H1 (cell line): ENCODE measurements at places on chromosomes 1 and 21. TPM values are rescaled to one million over a fixed set of nuclear protein-coding genes. Genes with fewer than 3 reads are reported as not detected.

The B3GALT2 gene
- total RNA-seq: not detected in 2 replicates

GRCh38 chr1:156229809-156230472 is 12.0 kb upstream of the BGLAP start:
- no peak for DNase-seq

DNA sequence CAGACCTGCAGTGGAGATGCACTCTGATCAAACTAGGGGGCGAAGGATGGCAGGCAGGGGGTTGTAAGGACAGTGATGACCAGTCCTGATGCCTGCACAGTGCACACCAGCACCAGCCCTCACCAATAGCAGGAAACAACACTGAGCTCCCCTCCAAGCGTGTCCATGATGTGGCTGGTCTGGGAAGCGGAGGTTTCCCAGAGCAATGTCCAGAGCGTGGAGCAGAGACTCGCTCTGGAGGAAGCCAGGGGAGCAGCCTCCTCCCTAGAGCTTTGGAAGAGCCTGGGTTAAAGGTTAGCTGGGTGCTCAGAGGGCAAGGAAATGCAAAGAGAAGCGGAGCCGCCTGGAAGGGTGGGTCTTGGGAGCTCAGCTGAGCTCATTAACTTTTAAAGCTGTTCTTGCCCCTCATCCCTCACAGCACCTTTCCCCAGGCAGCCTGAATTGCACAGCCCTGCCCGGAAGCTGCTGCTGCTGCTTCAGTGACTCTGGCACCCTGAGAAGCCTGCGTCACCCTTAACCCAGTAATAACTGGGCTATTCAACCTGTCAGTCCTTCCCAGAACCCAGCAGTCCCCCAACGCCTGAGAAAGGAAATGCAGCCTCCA is 162.2 kb upstream of the RAB4A start:
- no peak for DNase-seq

DNA sequence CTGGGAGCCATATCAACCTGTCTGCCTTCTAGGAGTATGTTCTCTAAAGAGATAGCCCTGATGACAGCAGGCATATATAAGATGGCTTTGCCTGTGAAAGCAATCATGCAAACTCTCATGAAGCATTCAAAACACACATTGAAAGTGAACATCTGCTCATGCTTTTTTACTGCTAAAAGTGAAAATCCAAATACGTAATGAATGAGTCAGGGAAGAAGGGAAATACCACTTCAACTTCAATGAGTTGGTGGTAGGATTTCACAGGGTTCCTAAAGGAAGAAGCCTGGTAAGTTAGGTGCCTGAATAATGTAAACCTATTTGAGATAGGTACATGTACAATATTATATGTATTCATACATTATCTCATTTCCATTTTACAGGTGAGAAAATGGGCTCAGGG is 50.5 kb upstream of the SLFNL1 start:
- DNase-seq: no peak
